ENCODE measurements at places on chromosomes 5 and 9.

GRCh38 chr5:29039994-29040393 is 2001.6 kb upstream of the CDH9 start:
- DNase-seq: no peak
- H3K27ac ChIP-seq: no peak overlapping the region
- H3K27me3 ChIP-seq: no peaks in the 10 kb centered on the region
- H3K4me3 ChIP-seq: no peak overlapping the region
- no peaks in the 10 kb centered on the region for H3K36me3 ChIP-seq

- no peak for DNase-seq
- no peaks in the 10 kb centered on the region for H3K36me3 ChIP-seq
- H3K4me3 ChIP-seq: no peak overlapping the region
Measured at GRCh38 chr5:115599924-115600323, 2.4 kb downstream of the TICAM2 start.

- no peak overlapping the region for H3K27ac ChIP-seq
- H3K4me3 ChIP-seq: no peak overlapping the region
- H3K36me3 ChIP-seq: no peaks in the 10 kb centered on the region
- H3K4me1 ChIP-seq: no peaks in the 10 kb centered on the region
Measured at GRCh38 chr5:132063090-132063911, 2.8 kb downstream of the IL3 start.

DNA sequence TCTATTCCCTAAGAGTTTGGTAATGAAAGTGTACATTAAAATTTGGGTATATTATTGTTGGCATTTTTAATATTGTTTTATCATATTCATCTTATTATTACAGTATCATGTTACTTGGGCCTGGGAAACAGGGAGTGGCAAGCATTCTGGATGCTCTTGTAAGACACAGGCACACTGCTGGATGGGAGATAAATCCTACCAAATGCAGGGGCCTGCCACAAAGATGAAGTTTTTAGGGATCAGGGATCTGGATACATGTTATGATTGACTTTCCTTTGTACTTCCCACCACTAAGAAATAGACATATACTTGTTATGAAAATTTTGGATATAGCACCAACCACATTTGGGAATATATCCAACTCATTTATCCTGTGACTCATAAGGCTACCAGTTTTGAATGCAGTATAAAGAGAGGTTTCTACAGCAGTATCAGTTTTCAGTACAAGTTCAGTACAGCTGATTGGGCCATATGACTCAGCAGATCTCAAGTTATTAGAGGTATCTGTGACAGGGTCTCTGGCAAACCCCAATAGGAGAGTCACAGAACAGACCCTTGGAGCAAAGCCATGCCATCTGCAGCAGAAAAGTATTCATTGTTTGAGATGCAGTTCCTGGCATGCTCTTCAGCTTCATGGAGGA is 360.1 kb downstream of the DMAC1 start:
- no peaks in the 10 kb centered on the region for H3K27me3 ChIP-seq
- no peaks in the 10 kb centered on the region for H3K36me3 ChIP-seq
- no peak overlapping the region for H3K4me3 ChIP-seq

DNA sequence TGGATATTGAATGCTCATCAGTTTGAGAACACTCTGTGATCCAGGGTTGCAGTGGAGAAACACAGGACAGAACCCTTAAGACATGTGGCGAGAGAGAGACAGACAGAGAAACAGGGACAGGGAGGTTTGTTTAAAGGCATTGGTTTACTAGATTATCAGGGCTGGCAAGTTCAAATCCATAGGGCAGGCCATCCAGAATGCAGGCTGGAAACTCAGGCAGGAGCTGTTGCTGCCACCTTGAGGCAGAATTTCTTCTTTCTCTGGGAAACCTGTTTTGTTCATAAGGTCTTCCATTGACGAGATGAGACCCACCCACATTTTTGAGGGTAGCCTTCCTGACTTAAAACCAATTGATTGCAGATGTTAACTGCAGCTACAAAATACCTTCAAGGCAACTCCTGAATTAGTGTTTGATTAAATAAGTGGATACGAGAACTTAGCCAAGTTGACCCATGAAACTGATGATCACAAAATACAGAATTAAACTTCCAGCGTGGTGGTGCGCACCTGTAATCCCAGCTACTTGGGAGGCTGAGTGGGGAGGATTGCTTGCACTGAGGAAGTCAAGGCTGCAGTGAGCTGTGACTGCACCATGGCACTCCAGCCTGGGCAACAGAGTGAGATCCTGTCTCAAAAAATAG is 55.9 kb downstream of the NSUN2 start:
- no peaks in the 10 kb centered on the region for H3K36me3 ChIP-seq
- no peak overlapping the region for H3K27ac ChIP-seq

DNA sequence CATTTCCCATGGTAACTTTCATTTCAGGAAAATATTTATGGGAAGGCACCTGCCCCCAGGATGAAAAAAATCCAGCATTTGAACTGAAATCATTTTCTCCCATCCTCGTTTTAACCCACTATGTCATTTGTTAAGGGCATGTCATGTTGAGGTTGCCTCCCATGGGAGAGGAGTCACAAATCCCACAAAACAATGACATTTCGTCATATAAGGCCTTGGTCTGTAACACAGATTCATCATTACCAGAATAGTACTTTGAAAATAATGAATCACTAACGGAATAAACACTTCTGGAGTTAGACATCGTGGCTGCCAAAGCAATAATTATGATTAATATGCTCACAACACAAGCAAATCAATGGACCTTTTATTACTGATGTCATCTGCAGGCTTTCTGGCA is 274.1 kb downstream of the NDUFS4 start:
- H3K4me1 ChIP-seq: no peaks in the 10 kb centered on the region
- no peak overlapping the region for H3K4me3 ChIP-seq
- no peak overlapping the region for H3K27ac ChIP-seq
- H3K27me3 ChIP-seq: no peaks in the 10 kb centered on the region
- no peaks in the 10 kb centered on the region for H3K36me3 ChIP-seq

GRCh38 chr5:10507575-10508096 is 56.2 kb upstream of the ANKRD33B start:
- no peaks in the 10 kb centered on the region for H3K4me1 ChIP-seq
- H3K4me3 ChIP-seq: no peak overlapping the region
- no peak for DNase-seq

DNA sequence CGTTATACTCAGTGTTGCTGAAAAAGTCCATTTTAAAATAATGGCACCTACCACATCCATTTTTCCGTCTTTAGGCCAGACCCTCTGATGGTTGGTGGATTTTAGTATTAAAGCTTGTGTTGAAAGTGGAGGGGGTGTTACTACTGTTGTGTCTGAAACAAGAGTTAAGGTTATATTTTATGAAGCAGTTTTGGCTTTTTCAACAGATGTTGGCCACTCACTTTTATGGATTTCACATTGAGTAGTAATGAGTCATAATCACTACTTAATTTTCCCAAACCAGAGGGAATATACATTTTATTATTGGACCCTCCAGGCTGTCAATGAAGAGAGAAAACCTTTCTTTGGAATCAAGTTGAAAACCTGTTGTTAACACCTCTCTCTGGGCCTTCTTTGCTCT is 88.0 kb downstream of the TRIO start:
- no peak overlapping the region for H3K27ac ChIP-seq
- H3K27me3 ChIP-seq: no peaks in the 10 kb centered on the region
- no peak for DNase-seq
- H3K4me1 ChIP-seq: peaks cover 51% of the 10 kb centered on the region

- DNase-seq: no peak
- H3K27ac ChIP-seq: peak overlapping the region; percentile 48
- no peaks in the 10 kb centered on the region for H3K27me3 ChIP-seq
- H3K4me1 ChIP-seq: peaks cover 6% of the 10 kb centered on the region
Measured at GRCh38 chr5:148912714-148913398, 86.4 kb downstream of the ADRB2 start.

DNA sequence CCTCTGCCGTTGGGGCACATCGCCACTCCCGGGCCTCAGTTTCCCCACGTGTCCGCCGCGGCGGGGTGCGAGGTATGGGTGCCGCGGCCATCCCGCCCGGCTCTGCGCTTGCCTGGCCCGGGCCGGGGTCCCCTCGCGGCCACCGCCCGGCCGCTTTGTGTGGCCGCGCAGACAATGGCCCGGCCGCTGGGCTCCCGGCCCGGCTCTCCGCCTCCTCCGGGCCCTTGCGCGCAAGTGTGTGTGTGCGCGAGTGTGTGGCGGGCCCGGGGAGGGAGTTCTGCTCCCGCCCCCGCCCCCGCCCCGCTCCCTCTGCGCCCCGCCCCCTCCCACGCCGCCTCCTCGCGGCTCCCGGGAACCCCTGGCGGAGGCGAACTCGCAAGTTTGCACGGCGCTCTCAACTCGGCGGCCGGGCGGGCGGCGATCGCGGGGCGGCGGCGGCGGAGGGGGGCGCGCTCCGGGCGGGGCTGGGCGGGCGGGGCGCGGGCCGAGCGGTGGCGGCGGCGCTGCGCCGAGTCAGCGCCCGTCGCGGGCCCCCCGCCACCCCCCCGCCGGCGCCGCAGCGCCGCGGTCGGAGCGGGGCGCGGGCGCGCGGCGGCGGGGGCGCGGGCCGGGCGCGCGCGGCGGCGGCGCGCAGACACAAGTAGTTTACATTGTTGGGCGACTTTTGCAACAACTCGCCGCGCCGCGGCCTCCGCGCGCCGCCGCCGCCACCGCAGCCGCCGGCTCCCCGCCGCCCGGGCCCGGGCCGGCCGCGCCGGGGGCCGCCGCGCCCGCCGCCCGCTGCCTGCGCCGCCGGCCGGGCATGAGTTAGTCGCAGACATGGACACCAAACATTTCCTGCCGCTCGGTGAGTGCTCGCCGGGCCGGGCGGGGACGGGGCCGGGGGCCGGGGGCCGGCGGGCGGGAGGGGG is at the start of gene RXRA:
RXRA (plus strand) TSS at position 643 of the 911 bp plus-strand sequence; CDS start at position 820, 177 bp downstream.
- DNase-seq: no peak
- H3K4me1 ChIP-seq: peaks cover 63% of the 10 kb centered on the region
- peak within 1 kb of the TSS; percentile 96 for H3K4me3 ChIP-seq
- H3K36me3 ChIP-seq: no peaks in the 10 kb centered on the region

DNA sequence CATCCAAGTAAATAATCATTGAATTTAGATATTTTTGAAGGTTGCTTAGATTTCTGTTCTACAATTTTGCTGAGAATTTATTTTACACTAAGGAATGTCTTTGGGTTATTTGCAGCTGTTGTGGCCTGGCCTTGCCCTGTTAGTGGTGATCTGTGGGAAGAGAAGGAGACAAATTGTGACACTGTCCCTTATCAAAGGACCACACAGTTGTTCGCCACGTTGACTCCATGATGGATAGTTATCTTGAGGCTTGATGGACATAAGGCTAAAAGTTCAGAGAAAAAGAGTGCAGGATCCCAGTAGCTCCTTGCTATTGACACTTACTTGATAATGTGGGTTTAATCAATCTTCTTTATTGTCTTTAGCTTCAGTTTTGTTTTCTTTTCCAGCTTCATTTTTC is 186.6 kb upstream of the MEF2C start:
- no peak for DNase-seq
- H3K36me3 ChIP-seq: no peaks in the 10 kb centered on the region
- no peak overlapping the region for H3K27ac ChIP-seq
- no peaks in the 10 kb centered on the region for H3K4me1 ChIP-seq
- H3K27me3 ChIP-seq: no peaks in the 10 kb centered on the region

DNA sequence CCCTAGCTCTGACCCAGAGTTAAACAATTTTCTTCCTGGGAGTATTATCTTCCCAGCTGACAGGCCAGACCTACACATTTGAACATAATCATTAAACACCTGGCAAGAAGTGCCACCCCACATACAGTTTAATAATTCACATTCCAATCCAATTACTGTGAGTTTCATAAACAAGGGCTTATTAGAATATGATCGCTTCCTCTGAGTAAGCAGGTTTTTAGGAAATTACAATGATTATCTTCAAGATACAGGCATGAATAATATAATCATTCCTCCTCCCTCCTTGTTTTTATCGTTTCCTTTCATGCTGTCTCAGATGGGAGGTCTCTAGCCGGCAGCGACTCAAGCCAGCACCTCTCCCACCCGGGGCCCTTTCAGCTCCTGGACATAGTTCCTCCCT is 15.8 kb upstream of the KIF4B start:
- H3K4me3 ChIP-seq: no peak overlapping the region
- no peak overlapping the region for H3K27ac ChIP-seq
- no peak for DNase-seq
- no peaks in the 10 kb centered on the region for H3K27me3 ChIP-seq
- no peaks in the 10 kb centered on the region for H3K4me1 ChIP-seq

DNA sequence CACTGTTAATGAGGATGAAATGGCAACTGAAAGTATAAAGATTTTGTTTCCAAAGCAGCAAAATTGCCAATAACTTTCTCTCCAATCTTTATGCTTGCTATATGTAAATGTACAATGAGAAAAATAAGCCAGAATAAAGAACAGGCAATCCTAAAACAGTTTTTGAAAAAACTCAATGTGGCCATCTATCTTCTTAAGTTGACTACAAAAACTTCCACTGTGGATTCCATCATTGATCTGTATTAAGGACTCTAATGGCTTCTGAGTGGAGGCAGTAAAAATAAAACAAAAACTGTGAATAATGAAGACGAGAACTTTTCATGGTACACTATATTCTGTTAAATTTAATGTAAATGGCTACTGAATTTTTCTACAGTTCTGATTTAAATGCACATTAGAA is 382.9 kb downstream of the TMEM232 start:
- DNase-seq: no peak
- H3K4me1 ChIP-seq: no peaks in the 10 kb centered on the region
- H3K4me3 ChIP-seq: no peak overlapping the region

DNA sequence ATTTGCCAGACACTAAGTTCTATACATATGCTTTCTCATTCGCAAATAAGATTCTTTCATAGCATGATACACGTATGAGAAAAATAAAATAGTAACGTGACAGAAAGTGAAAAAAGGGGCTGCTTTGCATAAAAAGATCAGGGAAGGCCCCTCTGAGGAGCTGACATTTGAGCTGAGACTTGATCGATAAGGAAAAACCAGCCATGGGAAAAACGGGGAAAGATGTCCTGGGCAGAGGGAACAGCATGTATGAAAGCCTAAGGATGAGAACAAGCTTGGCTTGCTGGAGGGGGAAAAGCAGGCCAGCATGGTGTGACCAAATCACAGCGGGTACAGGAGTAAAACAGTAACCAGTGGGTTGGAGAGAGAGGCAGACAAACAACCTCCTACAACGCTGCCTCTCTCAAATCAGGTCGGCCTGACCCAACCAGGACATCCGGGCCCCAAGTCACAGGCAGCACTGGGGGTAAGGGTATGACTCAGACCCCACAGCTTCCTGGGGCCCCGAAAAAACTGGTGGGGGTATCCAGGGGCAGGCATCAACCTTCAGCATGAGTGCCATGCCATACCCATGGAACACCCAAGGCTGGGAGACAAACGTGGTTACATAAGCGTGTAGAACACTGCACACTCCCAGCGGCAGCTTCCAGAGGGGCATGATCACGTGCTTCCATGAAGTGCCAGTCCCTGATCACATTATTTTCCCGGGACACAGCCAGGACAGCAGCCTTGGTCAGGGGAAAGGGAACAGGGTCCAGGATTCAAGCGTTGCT is 2.2 kb downstream of the TNIP1 start:
- no peaks in the 10 kb centered on the region for H3K27me3 ChIP-seq
- no peak overlapping the region for H3K27ac ChIP-seq
- peaks cover 7% of the 10 kb centered on the region for H3K36me3 ChIP-seq
- peaks cover 59% of the 10 kb centered on the region for H3K4me1 ChIP-seq

DNA sequence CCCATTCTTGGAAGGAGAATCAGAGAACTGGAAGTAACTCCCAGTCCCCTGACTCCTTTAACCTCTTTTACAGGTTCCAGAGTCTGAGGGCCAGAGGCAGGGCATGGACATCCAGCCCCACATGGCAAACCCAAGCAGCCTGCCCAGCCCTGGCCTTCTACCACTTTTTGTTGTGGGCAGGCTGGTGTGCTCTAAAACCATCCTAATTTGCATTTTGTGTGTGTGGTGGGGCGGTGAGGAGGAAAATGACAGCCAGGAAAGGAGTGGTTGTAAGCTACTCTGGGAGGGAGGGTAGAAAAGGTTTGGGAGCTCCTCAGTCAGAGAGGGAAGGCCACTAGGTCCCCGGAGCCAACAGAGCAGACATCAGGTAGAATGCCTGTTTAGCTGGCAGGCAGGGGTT is 90.6 kb downstream of the PSD2 start:
- H3K4me3 ChIP-seq: no peak overlapping the region
- H3K27me3 ChIP-seq: no peaks in the 10 kb centered on the region
- no peaks in the 10 kb centered on the region for H3K36me3 ChIP-seq
- DNase-seq: no peak
- H3K4me1 ChIP-seq: peaks cover 9% of the 10 kb centered on the region

Measured in esophagus muscularis mucosa (tissue), 4 donors.